ENCODE measurements at places on chromosomes 4 and X. TPM values are rescaled to one million over a fixed set of nuclear protein-coding genes. Genes with fewer than 3 reads are reported as not detected.

GRCh38 chr4:39446842-39447573 lies 11.7 kb downstream of the RPL9 start:
- H3K27ac ChIP-seq, result no peak overlapping the region
- H3K27me3 ChIP-seq, result no peaks in the 10 kb centered on the region
- no peaks in the 10 kb centered on the region for H3K36me3 ChIP-seq
- peak overlapping the region; percentile 26 for H3K4me3 ChIP-seq
- peak; percentile 87 for DNase-seq

The CCKAR gene
- not detected for total RNA-seq

DNA sequence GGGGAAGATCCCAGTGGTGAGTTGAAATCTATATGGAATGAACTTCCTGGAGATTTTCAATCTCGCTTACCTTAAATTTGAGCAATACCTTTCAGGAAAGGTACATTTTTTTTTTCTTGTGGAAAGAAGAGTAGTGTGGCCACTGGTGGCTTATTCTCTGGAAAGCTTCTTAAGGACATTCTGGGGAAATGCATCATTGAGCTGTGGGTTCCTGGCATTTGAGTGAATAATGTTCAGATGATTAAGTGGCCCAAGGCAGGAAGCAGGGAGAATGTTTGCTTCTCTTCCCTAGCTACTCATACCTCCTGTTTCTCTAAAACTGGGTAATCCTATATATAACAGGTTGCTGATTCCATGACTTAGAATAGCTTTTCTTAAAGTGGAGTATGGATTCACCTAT lies 31.8 kb downstream of the STAG2 start:
- no peak overlapping the region for H3K27ac ChIP-seq
- H3K4me3 ChIP-seq, result no peak overlapping the region
- H3K27me3 ChIP-seq, result no peaks in the 10 kb centered on the region
- no peaks in the 10 kb centered on the region for H3K4me1 ChIP-seq

The UGT2A3 gene
- total RNA-seq, result 57.7 TPM

DNA sequence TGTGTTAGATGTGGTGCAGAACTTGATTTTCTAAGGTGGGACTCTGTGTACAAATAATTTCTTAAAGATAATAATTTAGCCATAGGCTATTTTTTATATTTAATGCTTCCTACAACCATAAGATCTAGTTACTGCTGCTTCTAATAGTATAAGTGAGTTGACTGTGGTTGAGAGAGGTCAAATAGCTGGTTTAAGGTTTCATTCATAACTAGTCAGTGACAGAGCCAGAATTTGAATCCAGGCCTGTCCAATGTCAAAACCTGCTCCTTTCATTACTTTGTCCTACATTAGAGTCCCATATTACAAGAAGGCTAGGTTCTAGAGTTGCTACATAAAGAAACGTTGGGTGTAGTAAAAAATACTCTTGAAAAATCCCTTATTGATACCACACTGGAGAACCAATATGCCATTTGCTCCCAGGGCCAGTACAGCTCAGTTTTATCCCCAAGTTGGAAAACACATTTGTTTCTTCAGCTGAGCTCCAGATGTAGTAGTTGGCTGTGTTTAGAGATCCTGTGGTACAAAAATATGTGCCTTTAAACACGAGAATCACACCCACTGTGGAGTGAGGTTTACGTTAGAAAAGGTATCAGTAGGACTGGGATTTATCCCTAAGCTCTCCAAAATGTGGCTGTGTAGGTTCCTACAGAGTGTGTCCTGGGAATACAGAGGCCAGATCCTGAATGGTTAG lies 84.3 kb downstream of the REPS2 start:
- no peak for DNase-seq
- H3K27me3 ChIP-seq, result peaks cover 11% of the 10 kb centered on the region
- H3K27ac ChIP-seq, result no peak overlapping the region
- no peak overlapping the region for H3K4me3 ChIP-seq
- peaks cover 12% of the 10 kb centered on the region for H3K36me3 ChIP-seq

GRCh38 chr4:183332447-183332846 lies 10.2 kb upstream of the CLDN24 start:
- no peaks in the 10 kb centered on the region for H3K27me3 ChIP-seq
- H3K4me3 ChIP-seq, result no peak overlapping the region
- no peaks in the 10 kb centered on the region for H3K36me3 ChIP-seq
- H3K4me1 ChIP-seq, result no peaks in the 10 kb centered on the region
- peak; percentile 83 for DNase-seq

GRCh38 chrX:10582945-10583344 lies 37.4 kb downstream of the MID1 start:
- H3K27me3 ChIP-seq, result no peaks in the 10 kb centered on the region
- no peak overlapping the region for H3K4me3 ChIP-seq
- no peak for DNase-seq
- H3K36me3 ChIP-seq, result no peaks in the 10 kb centered on the region
- no peaks in the 10 kb centered on the region for H3K4me1 ChIP-seq
- no peak overlapping the region for H3K27ac ChIP-seq

GRCh38 chrX:149493567-149494562 lies 11.2 kb downstream of the IDS start:
- no peaks in the 10 kb centered on the region for H3K4me1 ChIP-seq
- no peak overlapping the region for H3K4me3 ChIP-seq
- no peak for DNase-seq
- H3K36me3 ChIP-seq, result peaks cover 2% of the 10 kb centered on the region

The ASB12 gene
- total RNA-seq, result not detected
